Transverse colon (tissue), 4 donors: ENCODE measurements at places on chromosomes 12 and 14.

GRCh38 chr12:29241821-29242591 is 92.9 kb downstream of the FAR2 start:
- H3K4me1 ChIP-seq = peaks cover 23% of the 10 kb centered on the region
- H3K36me3 ChIP-seq = no peaks in the 10 kb centered on the region
- no peaks in the 10 kb centered on the region for H3K27me3 ChIP-seq

DNA sequence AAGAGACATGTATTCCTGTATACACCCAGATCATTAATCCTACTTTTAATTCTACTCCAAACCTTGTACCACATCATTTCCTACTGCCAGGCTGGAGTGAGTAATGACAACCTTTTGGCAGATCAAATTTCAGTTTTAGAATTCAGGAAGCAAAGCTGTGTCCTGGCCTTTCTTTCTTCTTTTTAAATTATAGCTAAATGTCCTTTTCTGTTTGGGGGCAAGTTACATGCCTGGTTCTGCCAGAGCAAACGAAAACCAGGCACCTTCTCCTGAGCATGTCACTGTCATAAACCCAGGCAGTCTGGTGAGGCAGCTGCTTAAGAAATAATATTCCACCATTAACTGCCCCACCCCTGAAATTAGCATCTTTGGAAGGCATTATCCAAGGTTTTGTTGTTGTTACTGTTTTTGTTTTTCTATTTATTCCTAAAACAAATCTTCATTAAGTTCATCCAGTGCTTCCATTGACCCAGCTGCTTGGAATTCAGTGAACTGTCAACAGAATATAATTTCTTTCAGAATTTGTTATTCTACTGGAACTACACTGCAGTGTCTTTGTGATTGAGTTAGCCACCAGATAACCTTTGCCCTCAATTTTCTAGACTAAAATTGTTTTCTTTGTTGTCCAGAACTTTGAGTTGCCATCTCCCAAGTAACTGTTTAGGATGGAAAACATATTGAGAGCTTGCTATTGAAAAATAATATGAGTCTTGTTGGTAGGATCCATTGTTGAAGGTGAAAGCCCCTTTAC is 33.2 kb downstream of the SAMD4A start:
- no peaks in the 10 kb centered on the region for H3K36me3 ChIP-seq
- no peak for DNase-seq
- H3K4me3 ChIP-seq = no peak overlapping the region
- no peaks in the 10 kb centered on the region for H3K27me3 ChIP-seq
- H3K4me1 ChIP-seq = no peaks in the 10 kb centered on the region

DNA sequence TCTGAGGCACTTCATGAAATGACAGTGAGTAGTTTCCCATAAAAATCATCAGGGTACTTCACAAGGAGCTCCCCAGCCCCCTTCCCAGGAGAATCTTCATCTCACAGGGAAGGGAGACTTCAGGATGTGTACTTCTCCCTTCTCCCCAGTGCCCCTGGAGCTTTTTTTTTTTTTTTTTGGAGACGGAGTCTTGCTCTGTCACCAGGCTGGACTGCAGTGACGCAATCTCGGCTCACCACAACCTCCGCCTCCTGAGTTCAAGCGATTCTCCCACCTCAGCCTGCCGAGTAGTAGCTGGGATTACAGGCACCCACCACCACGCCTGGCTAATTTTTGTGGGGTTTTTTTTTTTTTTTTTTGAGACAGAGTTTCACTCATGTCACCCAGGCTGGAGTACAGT is 10.4 kb downstream of the ITPK1 start:
- no peaks in the 10 kb centered on the region for H3K27me3 ChIP-seq
- peaks cover 22% of the 10 kb centered on the region for H3K4me1 ChIP-seq
- no peak overlapping the region for H3K27ac ChIP-seq
- no peak overlapping the region for H3K4me3 ChIP-seq

DNA sequence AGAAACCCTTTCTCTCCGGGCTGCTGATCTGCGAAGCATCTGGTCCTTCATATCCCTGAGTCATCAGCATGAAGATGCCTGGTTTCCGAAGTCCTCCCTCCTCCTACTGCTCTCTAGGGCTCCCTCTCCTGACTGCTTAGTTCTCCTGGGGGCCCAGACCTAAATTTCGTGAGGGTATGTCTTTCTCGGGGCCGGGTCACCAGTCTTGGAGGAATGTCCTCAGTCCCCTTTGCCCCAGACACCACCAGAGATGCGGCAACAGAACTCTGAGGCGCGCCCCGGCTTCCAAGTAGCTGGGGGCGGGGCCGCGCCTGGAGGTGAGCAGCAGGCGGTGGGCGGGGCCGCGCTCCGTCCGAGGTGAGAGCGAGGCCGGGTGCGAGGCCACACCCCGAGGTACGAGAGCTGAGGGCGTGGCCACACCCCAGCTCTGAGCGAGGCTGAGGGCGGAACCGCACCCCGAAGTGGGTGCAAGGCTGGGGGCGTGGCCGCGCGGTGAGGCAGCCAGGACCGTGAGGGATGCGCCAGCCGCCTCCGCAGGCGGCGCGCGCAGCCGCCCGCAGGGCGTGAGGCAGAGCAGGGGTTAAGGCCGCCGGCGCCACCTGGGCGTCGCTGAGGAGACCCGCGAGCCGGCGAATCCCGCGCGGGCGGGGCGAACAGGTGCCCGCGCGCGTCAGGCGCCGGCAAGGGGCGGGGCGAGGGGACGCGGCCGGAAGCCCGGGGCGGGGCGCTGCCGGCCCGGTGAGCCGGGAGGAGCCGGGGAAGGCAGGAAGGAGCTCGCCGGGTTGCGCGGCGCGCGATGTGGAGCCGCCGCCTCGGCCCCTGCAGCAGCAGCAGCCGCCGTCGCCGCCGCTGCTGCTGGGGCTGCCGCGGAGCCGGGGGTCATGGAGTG is at the start of gene BICDL1:
BICDL1 (plus strand) TSS at position 765 of the 889 bp plus-strand sequence. CDS start 633 bp downstream, outside the sequence.
- peaks cover 51% of the 10 kb centered on the region for H3K27me3 ChIP-seq
- H3K27ac ChIP-seq = peak within 1 kb of the TSS; percentile 89
- H3K4me3 ChIP-seq = peak within 1 kb of the TSS; percentile 60
- H3K36me3 ChIP-seq = no peaks in the 10 kb centered on the region
- peak; percentile 94 for DNase-seq
- peaks cover 8% of the 10 kb centered on the region for H3K4me1 ChIP-seq
